ENCODE measurements at places on chromosomes 2 and 18.

DNA sequence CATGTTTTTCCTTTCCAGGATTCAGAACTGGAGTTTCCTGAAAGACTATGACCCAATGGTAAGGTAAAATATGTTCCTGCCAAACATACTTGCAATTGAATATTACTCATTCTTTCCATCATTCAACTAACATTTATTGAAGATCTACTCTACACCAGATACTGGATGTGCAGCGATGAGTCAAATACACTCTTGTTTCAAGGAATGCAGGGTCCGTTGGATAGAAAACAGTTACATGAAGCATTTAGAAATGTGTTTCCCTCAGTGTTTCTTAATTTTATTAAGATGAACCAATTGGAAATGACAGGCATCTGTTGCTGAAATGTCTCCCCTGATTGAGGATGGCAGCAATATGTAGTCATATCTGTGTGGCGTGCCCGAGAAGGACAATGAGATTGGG, 14.8 kb upstream of the SLC66A3 start:
- no peak for DNase-seq

- no peak for DNase-seq
Measured at GRCh38 chr2:44009136-44009735, 13.4 kb upstream of the LRPPRC start.

DNA sequence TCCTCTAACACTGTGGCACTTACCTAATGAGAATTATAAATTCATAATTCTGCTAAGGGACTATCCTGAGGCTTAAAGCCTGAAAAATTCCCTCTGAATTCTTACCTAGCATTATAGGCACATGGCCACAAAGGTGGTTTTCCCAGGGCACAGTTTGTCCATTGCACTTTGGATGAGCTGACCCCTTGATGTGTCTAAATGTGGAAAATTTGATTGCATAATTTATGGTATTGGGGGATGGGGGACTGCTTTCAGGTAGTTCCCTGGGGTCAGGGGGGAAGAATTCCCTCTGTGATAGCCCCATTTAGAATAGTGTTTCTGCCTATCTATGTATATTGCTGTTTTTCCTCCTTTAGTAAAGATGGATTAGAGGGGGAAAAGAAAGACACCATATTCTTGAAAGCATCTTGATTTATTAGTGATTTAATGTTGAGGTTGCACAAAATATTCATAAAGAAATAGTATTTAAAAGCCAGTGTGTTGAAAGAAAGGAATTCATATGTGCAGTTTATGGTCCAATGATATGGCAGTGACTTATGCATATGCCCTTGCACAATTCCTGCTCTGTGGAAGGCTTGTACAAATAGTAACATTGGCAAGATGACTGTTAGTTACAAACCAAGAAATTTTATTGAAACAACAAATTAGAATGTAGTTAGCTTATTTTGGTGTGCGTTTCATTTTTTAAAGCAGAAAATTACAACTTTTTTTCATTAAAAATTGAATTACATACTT, 8.7 kb upstream of the HTR2B start:
- DNase-seq = no peak

DNA sequence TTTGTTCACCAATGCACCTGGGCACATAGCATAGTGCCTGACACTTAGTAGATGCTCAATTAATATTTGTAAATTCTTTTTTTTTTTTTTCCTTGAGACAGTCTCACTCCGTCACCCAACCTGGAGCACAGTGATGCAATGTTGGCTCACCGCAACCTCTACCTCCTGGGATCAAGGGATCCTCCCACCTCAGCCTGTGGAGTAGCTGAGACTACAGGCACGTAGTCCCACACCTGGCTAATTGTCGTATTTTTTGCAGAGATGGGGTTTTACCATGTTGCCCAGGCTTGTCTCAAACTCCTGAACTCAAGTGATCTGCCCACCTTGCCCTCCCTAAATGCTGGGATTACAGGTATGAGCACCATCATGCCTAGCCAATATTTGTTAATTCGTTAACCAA, 23.2 kb upstream of the LPIN2 start:
- no peak for DNase-seq

DNA sequence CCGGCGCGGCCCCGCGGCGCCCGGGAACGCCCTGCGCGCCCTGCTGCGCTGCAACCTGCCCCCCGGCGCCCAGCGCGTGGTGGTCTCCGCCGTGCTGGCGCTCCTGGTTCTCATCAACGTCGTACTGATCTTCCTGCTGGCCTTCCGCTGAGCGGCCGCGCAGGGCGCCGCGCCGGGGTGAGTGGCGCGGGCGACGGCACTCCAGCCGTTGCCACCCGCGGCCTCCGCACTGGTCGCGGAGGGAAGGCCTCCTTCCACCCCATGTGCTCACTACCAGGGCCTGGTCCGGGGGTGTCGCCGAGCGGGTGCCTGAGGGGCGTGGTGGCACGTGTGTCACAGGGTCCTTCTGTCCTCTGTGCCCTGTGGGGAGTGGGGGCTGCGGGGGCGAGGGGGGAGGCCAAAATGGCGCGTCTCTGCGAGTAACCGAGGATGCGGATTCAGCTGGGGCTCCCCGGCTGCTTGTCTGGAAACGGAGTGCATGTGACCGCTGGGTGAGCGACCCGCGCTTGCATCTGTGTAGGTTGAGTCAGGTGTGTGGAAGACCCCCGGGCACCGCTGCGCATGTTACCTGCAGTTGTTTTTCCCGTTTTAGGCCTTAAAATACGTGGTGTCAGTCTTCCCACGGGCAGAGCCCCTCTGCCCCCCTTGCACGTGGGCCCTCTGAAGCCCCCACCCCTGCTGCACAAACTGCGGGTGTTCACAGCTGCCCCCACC, 58.0 kb downstream of the FAM168B start:
- DNase-seq = no peak
